NCI-H1694 treated with DMSO at 0.1 percent for 48 hours (cell line): ENCODE measurements at places on chromosomes 3 and 15.
A peak's percentile ranks its signal among the peaks of the same experiment; 100 is the strongest.

GRCh38 chr3:9405756-9406155, 8.3 kb downstream of the SETD5 start:
- no peak for DNase-seq

- no peak for DNase-seq
These were observed 20.0 kb downstream of the MFSD1 start for GRCh38 chr3:158821847-158822246.

- no peak for DNase-seq
These were observed 27.6 kb upstream of the VILL start for GRCh38 chr3:37963016-37963415.

GRCh38 chr15:45307230-45307924, 55.3 kb downstream of the SLC28A2 start:
- peak; percentile 34 for DNase-seq

GRCh38 chr15:74127255-74127953, 3.0 kb upstream of the ISLR2 start:
- peak; percentile 78 for DNase-seq

GRCh38 chr3:161818106-161818505, 321.5 kb downstream of the OTOL1 start:
- DNase-seq, result no peak

DNA sequence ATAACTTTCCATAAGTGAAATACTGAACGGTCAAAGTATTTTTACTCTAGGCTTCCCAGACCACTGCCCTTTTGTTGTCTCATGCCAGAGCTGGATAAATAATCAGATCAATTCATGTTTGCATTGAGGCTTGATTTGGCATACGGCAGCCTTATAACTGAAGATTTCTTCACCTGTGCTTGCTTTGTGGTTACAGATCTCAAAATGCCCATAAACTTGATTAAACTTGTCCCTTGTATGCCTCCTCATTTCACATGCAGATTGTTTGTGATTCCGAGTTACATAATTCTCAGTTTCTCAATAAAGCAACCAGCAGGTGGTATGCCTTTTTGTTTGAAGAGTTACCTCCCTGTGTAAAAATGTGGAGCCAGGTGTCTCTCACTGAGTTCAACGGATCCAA, 211.4 kb upstream of the LRIG1 start:
- DNase-seq, result no peak

- no peak for DNase-seq
These were observed 41.2 kb downstream of the HES1 start for GRCh38 chr3:194177141-194177540.

DNA sequence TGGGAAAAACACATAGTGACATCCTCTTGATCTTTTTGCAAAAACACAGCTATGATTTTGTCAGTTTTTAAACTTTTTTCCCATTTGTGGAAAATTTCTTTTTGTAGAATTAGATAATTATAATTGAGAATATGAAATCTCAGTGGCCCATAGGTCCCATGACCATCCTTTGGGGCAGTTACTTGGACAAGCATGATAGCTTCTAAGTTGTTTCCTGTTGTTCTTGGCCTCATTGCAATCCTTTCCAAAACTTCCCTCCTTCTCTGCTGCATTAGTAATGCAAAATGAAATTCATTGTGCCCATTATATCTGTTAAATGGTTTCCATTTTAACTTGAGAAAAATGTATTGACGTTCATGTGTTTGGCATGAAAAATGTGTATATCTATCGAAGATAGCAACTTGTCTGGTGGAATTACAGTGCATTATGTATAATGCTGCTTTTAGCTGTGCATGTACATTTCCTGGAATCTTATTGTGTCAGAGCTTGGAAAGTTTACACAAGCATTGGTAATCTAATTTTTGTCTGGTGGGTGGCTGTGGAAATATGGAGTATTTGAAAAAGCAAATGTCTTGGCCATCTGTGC, 70.0 kb downstream of the MDFIC2 start:
- DNase-seq, result no peak

GRCh38 chr15:90040618-90041017, 39.5 kb downstream of the ZNF710 start:
- no peak for DNase-seq

GRCh38 chr15:68566377-68566954, 12.3 kb upstream of the CORO2B start:
- no peak for DNase-seq

DNA sequence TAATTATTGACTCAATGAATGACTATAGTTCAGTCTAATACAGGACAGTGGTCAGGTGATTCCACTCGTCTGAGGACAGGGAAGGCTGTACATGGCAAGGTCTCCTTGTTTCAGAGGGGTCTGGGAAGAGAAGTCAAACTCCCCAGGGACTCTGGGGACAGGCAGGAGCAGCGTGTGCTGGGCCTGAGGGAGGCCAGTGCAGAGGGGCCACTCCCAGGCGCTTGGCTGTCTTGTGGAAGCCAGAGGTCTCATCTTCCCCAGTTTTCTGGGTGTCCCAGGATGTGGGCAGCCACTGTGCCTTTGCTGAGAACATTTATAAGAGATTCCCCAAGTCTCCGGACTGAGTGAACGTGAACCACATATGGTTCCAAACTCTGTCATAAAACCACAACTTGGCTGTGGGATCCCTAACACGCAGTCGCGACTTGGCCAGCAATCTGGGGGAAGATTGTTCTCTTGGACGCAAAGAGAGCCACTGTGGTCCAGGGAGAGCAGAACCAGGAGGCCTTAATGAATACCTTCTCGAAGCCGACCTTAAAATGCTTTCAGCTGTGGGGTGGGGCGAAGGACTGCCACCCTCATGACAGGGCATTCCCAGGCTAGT, 30.4 kb downstream of the BHLHE40 start:
- DNase-seq, result no peak

- DNase-seq, result no peak
These were observed 109.4 kb upstream of the SMAD3 start for GRCh38 chr15:66955871-66956585.

GRCh38 chr3:107251819-107252218, 125.4 kb upstream of the CCDC54 start:
- peak; percentile 95 for DNase-seq

DNA sequence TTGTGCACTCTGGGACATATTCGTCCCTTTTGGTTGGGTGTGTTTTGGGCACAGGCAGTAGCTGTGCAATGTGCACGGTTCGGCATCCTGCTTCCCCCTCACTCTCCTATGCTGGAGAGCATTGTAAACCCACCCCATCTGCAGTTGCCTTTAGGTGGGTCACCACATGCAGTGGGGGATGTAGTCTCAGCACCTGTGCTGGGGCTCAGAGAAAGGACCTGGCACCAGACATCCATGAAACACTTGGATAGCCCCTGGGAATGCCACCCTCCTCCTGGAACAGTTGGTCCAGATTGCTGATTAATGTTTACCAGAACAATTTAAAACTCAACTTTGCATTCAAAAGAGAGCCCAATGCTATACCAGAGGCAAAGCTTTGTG, 123.9 kb upstream of the MEF2A start:
- no peak for DNase-seq

DNA sequence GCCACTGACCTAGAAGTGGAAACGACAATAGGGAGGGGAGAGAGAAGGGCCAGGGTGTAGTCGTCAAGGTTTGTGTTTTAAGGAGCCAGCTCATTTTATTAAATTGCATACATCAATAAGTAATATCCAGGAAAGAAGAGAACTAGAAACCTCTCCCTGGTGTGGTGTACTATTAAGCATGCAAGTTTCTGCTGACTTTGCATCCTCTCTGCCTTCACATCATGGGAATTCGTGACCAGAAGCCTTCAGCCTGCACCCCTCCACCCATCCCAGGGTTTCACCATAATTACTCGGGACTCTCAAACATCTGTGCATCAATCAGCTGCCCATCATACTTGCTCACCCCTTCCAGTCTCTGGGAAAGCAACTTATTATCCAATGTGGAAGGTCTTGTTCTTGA, 70.9 kb upstream of the UBE3A start:
- DNase-seq, result no peak

DNA sequence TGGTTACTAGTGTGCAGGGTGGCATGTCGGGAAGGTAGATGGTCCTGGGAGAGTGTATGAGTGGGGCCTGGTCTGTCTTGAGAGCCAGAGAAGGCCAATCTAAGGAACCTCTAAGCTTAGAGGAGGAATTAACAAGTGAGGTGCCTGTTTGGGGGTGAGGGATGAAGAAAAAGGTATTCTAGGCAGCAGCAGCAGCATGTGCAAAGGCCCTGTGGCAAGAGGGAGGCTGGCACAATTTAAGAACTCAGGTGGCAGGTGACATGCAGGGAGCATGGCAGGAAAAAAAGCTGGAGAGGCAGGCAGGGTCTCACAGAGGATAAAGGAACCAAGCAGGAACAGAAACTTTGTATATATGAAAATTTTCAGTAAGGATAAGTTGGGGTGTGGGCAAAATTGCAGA, 51.2 kb downstream of the SPSB4 start:
- DNase-seq, result no peak

GRCh38 chr3:12187448-12188327, 29.0 kb upstream of the TIMP4 start:
- no peak for DNase-seq

GRCh38 chr15:54482251-54482650, 504.0 kb downstream of the UNC13C start:
- DNase-seq, result no peak

DNA sequence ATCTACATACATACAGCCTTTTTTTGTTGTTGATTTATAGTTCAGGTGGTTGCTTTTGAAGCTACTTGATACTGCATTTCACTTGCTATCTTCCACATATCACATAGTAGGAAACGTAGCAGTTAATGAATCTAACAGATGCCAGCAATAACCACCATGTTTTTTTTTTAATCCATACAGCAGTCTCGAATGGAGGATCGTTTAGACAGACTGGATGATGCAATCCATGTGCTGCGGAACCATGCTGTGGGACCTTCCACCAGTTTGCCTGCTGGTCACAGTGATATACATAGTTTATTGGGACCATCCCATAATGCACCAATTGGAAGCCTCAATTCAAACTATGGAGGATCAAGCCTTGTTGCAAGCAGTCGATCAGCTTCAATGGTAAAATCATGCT, 123.2 kb upstream of the CGNL1 start:
- no peak for DNase-seq

GRCh38 chr15:67914537-67915460, 75.0 kb upstream of the RNU6-1 start:
- DNase-seq, result no peak

GRCh38 chr3:35944926-35945710, 305.8 kb downstream of the ARPP21 start:
- DNase-seq, result no peak
